ENCODE measurements at places on chromosomes 3 and 15.

DNA sequence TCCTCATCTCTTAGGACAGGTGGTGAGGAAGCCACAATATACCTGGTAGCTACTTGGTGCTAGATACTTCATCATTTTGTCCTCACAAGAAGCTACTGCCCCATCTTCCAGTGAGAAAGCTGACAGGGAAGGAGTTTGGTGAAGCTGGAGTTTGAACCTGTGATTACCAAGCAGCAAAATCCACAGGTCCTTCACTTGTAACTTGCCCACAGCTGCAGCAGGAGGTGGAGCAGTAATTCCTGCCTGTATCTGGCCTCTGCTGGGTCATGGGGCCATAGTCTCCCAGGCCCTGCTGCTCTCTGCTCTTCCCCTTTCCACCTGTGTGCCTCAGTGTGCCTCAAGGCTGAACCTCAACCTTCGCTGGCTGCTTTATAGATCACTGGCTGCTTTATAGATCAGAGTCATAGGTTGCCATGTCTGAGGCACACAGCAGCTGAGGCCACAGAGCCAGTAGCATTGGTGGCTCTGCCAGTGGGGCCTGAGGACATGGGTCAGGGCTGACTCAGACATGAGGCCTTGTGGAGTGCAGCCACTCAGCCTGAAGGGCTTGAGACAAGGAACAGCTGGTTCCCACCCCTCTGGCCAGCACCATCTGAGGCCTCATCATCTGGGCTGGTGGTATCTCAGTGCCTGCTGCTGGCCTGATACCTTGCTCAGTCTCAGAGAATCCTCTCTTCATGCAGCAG lies 11.1 kb upstream of the CHRNB4 start:
- peak; percentile 42 for DNase-seq

DNA sequence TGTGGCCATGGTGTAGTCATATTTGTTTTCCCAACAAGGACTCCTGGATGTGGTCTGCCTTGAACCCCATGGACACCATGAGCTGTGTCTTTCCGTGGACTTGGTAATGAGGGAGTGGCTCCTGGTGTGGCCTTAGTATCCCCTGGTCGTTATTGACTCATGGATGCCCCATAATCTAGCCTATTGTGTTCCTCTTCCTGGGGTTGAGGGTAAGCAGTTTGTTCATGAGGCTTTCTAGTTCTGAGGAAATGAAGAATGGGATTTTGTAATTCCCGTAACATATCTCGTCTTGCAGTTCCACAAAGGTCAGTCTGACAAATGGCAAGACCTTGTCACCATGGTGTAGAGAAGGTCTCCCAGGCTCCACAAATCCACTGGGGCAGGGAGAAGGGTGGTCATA lies 22.6 kb downstream of the RAB7A start:
- no peak for DNase-seq

GRCh38 chr3:85148036-85148435 lies 189.2 kb downstream of the CADM2 start:
- no peak for DNase-seq

- no peak for DNase-seq
Observed at GRCh38 chr3:175885231-175885766, 1026.2 kb downstream of the NAALADL2 start.

DNA sequence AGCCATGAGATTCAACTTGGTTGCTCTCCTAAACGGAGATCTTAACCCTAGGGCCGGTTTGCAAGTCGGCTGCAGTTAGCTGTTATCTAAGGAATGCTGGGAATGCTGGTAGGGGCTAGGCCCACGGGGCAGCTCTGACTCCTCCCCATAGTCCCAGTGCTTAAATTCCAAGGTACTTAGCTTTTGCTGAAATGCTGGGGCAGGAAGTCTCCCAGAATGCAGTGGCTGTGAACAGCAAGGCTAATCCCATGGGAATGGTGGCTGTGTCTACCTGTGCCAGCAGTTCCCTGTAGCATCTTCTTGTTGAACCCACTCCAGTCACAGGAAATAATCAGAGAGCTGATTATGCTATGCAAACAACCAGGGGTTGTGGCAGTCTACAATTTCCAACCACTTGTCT lies 102.5 kb upstream of the TJP1 start:
- DNase-seq, result peak; percentile 74

DNA sequence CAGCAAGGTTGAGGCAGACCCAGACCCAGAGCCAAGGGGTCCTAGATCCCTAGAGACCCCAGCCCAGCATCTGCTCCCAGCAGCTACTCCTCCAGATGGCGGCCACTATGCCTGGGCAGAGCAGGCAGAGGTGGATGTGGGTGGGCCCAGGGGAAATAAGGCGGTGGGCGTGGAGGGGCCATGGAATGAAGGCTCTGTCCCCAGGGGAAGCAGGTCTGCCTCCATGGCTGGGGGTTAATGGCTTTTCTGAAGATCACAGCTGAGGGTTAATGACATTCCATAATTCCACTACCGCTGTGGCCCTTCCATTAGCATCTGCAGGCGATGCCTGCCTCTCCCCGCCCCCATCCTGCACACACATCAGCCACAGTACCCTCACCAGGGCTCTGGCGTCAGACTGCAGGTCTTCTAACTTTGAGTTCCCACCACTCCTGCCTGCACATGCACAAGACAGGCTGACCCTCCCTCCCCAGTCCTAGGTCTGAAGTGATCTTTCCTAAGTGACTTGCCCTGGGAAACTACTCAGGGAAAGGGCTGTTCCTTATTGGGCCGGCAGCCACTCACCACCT lies 41.2 kb downstream of the CCDC33 start:
- DNase-seq, result no peak

DNA sequence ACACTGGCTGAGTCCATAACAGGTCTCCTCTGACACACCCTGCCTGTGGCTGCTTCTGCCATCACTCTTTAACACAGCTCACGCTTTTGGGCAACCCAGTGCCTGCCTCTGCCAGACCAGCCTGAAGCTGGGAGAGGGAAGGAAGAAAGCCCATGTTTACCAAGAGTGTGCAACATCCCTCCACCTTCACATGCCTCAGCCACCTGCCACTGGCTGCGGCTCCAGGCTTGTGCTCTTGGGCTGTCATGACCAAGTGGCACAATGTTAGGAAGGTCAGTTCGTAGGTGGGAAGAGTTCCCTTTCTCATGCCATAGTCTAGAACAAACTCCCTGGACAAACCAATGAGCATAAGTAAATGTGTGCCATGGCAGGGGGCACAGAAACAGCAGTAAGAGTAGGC lies 20.3 kb downstream of the STIMATE start:
- no peak for DNase-seq

- DNase-seq, result no peak
Observed at GRCh38 chr3:177642804-177643125, 445.5 kb upstream of the TBL1XR1 start.

DNA sequence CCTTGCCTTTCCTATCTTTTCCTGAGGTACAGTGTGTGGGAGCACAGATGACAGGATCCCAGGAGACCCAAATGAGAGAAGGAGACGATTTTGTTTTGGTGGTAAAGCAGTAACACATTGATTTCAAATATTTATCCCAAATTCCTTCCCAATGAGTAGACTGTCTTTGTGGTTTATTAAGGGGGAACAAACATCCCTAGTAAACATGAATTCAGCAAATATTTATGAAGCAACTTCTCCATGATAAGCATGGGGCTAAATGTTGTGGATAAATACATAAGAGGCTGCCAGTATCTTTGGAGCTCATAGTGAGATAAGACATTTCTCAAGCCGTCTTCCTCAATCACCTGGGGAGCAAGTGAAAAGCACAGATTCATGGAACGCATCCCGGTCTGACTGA lies 460.8 kb upstream of the CFAP20DC start:
- DNase-seq, result peak; percentile 11

DNA sequence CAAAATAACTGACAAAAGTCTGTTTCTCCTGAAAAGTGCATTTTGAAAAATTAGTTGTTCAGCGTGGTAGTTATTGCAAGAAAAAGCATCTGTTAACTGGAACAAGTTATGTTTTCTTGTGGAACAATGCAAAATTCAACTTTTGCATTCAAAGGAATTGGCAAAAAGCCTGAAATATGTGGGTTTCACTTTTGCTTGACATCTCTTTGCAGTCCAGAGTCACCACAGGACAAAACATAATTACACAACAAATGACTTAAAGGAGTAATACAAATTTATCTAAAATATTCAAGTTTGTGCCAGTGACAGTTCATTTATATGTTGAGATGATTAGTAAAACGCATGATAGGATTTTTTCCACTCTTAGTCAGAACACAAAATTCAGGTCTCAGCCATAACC lies 96.3 kb upstream of the P2RY1 start:
- DNase-seq, result peak; percentile 4

DNA sequence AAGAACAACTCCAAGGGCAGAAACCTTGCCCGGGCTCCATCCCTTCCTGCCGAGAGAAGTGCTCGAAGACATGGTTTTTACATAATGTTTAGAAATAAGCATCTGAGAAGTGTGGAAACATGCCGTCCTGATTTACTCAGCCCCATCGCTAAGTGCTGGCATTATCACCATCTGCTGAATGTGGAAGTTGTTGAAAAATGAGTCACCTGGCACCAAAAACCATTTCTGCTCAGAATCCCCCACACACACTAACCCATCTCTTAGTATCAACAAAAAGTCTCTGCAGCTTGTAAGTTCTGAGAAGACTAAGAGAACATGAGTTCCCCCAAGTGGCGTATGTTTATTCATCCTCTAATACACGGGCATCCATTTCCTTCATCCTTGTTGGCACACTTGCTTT lies 51.0 kb upstream of the ARL8B start:
- DNase-seq, result peak; percentile 61

- peak; percentile 60 for DNase-seq
Observed at GRCh38 chr3:192915304-192915703, 2.4 kb downstream of the MB21D2 start.

DNA sequence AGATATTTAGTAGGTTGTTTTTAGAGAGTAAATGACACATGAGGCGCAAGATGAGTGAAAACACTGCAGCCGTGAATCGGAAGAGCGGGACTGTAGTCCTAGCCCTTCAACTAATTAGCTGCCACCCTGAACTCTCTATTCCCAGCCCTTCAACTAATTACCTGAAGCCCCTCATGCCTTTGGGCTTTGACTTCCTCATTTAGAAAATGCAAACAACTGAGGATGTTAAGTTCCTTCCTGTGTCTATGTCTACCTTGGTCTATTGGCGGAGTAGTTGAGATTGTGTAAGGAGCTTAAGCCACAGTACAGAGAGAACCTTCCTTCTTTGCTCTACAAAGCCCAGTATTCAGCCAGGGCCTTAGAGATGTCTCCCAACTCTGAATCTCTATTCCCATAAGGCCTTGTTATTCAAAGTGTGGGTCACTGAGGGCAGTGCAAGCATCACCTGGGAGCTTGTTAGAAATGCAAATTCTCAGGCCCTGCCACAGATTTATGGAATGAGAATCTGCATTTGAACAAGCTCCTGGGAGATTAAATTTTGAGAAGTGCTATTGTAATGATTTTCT lies 71.8 kb upstream of the SCN5A start:
- DNase-seq, result no peak

DNA sequence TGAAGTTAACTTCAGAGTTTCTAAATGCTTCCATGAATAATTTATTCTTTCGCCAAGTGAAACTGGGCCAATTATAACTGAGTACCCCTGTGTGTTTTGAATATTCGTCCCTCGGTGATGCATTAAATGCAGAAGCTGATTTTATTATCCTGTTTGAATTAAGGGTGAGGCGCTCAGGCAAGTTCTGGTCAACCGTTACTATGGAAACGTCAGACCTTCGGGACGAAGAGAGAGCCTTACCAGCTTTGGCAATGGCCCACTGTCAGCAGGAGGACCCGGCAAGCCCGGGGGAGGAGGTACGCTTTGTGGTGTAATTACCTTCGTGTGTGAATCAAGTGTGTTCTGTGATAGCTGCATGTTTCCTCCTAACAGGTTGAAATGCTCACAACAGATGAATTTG lies 239.8 kb downstream of the ITPR1 start:
- DNase-seq, result no peak

DNA sequence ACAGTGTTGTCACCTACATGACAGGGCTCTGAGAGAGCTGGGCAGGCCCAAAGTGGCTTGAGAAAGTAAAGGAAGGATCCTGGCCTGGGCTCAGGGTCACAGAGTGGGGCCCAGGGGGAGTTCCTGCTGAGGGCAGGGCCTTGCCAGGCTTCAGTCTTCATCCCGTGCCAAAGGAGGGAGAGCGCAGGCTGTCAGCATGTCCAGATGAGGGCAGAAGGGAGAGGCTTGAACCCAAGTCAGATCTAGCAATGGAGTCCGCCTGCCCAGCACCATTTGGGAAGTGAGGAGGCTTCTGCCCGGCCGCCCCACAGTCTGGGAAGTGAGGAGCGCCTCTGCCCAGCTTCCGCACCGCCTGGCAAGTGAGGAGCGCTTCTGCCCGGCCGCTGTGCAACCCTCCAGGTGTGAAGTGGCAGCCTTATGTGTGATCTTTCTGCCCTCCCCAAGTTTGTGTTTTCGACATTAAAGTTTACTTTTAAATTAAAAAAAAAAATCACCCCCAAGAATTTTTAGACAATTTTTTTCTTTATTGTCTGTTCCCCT lies 303.6 kb upstream of the PROK2 start:
- DNase-seq, result no peak

GRCh38 chr3:6605227-6605626 lies 255.7 kb upstream of the GRM7 start:
- no peak for DNase-seq

DNA sequence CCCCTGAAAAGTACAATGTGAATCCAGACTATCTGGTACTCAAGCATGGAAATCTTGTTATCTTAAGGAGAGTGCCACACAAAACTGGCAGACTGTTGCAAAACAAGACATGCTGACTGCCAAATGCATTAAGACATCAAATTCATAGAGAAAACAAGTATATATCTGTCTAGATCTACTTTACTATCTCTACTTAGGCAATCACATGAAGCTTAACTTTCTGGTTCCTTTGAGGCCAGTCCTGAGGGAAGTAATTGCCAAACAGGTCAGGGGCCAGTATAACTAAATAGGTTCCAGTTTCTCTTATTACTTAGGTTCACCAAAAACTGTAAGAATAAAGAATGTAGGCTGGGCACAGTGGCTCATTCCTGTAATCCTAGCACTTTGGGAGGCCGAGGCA lies 15.9 kb upstream of the SLC4A7 start:
- no peak for DNase-seq

DNA sequence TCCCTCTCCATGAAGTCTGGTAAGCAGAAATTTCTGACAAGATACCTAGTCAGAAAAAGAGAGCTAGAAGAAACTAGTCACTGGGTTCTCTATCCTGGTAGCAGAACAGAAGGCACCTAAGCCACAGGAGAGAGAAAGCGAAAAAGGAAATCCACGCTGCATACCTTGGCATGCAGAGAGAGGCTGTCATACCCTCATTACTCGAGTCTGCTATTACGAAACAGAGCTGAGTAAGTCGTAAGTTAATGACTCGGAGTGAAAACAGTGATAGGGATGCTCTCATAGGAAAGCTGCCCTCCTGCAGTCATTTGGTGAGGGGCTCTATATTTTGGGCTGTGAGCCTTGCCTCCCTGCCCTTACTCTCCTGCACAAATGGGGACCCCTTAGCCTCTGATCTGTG lies 16.2 kb downstream of the CLRN1 start:
- peak; percentile 14 for DNase-seq

Data from RPMI7951 (cell line).